ENCODE measurements at places on chromosomes 12 and 14.

GRCh38 chr14:88191605-88192004, 131.5 kb downstream of the KCNK10 start:
- no peak overlapping the region for H3K4me3 ChIP-seq
- no peaks in the 10 kb centered on the region for H3K4me1 ChIP-seq
- no peak for DNase-seq
- H3K36me3 ChIP-seq, result no peaks in the 10 kb centered on the region
- H3K27ac ChIP-seq, result no peak overlapping the region
- 0 out of 2 replicates have a peak, but pooled peaks cover 11% of the 10 kb centered on the region for H3K27me3 ChIP-seq

GRCh38 chr14:21168055-21168454, 12.2 kb upstream of the OR5AU1 start:
- no peaks in the 10 kb centered on the region for H3K36me3 ChIP-seq
- peaks cover 4% of the 10 kb centered on the region for H3K27me3 ChIP-seq
- DNase-seq, result no peak
- H3K27ac ChIP-seq, result no peak overlapping the region

- no peak overlapping the region for H3K27ac ChIP-seq
- H3K36me3 ChIP-seq, result no peaks in the 10 kb centered on the region
- no peaks in the 10 kb centered on the region for H3K27me3 ChIP-seq
- DNase-seq, result no peak
These were observed 104.6 kb downstream of the DIP2B start for GRCh38 chr12:50609292-50609874.

DNA sequence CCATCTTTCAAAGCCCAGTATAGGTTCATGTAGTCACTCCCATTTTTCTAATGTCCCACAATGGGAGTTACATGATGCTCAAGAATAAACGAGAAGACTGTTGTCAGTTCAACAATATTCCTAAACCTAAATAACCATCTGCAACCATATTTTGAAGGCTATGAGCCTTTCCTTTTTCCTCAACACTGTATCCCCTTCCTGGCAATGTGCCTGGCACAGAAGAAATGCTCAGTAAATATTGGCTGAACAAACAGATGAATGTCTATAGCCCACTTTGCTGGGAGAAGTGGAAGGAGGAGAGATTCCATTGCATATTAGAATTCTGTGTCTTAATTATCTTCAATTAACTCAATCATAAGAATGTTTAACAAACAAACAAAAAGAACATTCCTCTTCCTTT, 6.1 kb downstream of the ARMH4 start:
- no peak for DNase-seq
- no peak overlapping the region for H3K27ac ChIP-seq
- no peaks in the 10 kb centered on the region for H3K4me1 ChIP-seq
- H3K4me3 ChIP-seq, result no peak overlapping the region

GRCh38 chr14:64726585-64726890, 22.3 kb downstream of the PLEKHG3 start:
- peaks cover 21% of the 10 kb centered on the region for H3K36me3 ChIP-seq
- H3K27ac ChIP-seq, result peak overlapping the region; percentile 61
- DNase-seq, result peak; percentile 66

GRCh38 chr12:118884226-118884625, 97.1 kb upstream of the SRRM4 start:
- no peak overlapping the region for H3K27ac ChIP-seq
- no peaks in the 10 kb centered on the region for H3K4me1 ChIP-seq
- H3K27me3 ChIP-seq, result no peaks in the 10 kb centered on the region
- H3K36me3 ChIP-seq, result no peaks in the 10 kb centered on the region

All from HCT116 (cell line).